RPMI7951 (cell line): ENCODE measurements at places on chromosomes 2 and 18. TPM values are rescaled to one million over a fixed set of nuclear protein-coding genes. Genes with fewer than 3 reads are reported as not detected.
A peak's percentile ranks its signal among the peaks of the same experiment; 100 is the strongest.

DNA sequence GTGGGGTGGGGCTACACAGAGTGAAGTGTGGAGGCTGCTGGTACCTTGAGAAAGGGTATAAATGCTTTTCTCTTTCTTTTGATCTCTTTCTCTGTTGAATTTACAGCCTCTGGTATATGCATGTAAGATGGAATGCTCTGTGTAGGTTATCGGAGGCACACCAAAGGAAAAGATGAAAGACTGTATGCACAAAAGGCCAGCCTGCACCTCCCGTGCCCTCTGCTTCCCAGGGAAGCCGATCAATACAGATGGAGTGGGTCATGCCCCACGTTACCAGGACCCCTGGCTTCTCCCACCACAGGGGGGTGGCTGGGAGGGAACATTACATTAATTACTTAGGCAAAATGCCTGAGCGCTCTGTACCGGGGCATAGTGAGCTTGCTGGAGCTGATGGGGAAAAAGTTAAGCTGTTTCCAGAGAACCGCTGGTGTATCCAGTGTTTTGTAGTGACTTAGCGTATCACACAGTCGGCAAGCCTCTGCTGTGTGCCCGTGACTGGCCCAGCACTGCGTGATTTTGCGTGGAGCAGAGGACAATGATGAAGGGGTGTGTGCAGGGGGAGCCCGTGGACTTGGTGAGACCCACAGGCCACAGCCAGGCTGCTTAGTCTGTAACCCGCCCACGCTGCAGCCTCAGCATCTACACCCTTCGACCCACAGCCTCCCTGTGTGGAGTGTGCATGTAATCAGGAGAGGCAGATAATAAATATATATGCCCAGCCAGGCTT, 8.0 kb downstream of the ALLC start:
- DNase-seq: no peak

DNA sequence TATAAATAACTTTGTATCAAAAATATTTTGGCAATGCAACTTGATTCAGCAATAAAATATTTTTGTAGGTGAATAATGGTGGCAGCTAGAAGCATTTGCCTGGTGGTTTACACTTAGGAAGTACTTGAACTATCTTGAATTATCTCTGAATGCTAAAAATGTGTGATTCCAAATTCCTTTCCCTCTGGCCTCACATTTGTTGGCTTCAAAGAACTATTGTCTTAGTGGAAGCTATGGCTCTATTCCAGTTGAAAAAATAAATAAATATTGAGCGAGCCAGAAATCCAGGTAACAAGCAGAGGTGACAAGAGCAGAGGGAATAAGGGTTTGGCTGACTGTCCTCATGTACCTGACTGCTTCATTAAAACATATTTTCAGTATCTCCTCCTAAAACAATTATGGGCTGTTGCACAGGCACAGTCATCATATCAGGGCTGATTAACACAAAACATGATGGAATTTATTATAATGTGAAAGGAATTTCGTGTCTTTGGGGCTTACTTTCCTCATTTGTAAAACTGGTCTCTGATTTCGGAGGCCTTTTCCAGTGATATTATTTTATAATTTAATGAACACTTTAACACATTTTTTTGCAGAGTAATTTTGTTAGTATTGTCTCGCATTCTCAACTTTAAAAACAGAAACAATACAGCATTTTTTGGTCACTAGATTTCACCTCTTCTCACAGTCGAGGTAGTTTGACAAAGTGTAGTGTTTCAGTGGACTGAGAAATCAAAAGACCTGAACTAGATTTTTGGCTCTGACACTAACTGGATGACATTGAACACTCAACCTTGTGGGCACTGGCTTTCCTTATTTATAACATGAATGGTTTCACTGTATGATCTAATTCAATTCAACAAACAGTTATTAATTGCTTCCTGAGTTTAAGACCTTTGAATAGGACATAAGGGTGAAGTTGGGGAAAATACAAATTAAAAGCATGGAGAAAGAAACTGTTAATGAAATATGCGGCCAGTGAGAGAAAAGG, 7.8 kb upstream of the CAVIN2 start:
- peak; percentile 16 for DNase-seq

GRCh38 chr2:151119374-151119773, 142.3 kb downstream of the RBM43 start:
- DNase-seq: no peak

DNA sequence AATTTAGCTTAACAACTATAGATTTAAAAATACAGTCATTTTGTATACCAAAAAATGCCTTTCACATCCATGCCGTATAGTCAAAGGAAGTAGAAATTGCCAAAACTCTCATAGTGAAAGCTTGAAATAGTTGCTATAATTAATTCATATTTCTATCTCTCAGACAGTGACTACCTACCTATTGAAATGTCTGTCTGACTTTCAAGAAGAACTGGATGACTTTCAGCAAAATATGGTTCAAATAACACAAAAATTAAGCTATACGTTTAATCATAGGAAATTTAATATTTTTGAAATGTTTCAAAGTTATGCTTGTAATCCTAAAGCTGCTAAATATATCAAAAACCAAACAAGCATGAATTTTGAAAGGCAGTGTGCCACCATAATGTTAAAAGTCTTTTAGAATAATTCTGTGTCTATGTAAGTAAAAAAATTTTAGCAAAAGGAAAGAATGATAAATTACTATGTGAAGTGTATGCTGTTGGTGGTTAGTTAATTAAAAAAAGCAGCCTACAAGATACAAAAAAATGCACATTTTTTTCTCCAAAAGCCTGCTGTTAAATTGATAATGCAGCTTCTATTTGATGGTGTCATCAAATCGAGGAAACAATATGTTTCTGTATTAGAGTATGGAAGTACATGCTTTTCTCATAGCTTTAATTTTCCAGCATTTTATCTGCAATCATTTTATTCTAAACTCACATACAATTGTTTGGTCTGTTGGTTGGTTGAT, 57.7 kb upstream of the ST6GAL2 start:
- no peak for DNase-seq

RAB6D gene
- total RNA-seq: not detected in 2 replicates

SOCS6 gene
- total RNA-seq: 20.1 and 27.6 TPM in 2 replicates

- peak; percentile 70 for DNase-seq
Measured at GRCh38 chr2:158923180-158923594, 45.3 kb upstream of the TANC1 start.

DNA sequence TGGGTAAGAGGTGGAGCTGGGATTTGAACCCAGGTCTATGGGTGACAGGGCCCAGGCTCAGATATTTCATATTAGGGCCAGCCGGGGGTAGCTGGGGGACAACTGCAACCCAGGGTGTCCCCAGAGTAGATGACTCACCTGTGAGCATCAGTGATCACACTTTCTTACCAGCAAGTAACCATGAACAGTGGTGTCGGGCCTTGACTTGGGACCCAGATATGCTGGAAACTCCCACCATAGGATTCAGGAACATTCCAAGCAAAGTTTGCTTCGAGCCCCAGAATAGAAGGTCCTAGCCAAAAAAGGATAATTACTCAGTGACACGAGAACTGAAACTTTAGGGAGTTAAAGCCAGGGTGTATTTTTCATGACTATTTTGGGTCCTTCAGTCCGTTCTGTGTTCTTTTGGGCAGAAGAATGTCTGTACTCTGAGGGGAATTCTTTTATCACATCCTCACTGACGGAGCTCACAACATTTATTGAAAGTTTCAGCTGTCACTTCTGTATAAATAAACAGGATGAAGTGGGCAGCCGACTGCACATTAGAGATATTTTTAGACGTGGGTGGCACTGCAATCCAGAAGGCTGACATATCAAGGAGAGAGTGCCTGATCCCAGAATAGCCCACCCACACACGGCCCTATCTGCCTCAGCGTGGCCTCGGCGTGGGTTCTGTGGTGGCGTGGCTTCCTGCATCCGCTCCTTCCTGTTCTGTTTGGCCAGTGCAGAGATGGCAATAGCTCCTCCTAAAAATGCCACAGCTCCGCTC, 45.6 kb downstream of the RAMP1 start:
- DNase-seq: peak; percentile 79

TCF7L1 gene
- 0.39 TPM in 1 of 2 replicates, not detected in the other for total RNA-seq

DNA sequence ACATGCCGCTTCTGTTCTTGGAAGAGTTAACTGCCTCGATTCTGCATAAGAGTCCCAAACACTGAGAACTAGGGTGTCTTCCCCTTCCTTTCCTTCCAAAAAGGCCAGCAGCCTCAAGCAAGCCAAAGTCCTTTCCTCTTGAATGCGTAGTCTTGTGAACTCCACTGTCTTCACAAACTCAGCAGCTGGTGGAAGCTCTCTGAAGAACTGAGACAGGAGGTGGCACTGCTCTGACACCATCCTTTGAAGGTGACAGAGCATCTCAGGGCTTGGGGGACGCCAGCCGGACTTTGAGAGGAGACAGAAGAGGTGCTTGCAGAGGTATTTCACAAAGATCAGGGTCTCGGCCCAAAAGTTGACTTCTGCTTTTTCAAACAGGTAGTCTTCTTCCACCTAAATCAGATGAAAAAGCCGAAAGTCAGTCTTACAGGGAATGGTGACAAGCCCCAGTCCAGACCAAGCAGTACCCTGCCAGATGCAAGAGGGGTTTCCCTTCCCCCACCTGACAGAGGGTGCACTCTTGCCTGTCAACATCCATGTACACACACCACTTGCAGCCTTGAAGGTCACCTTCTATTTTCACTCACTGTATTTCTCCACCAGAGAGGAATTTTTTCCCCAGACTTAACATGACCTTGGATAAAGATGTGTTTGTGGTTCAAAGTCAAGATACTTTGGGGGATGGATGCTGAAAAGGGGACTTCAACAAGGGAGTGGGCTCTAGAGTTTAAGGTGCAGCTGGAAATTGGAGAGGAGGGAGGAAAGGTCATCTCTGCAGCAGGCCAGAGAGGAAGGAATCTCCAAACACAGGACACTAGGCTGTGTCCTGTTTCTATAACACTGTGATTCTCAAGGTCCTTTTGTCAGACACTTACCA, 4.8 kb upstream of the ZFP36L2 start:
- DNase-seq: no peak

DNA sequence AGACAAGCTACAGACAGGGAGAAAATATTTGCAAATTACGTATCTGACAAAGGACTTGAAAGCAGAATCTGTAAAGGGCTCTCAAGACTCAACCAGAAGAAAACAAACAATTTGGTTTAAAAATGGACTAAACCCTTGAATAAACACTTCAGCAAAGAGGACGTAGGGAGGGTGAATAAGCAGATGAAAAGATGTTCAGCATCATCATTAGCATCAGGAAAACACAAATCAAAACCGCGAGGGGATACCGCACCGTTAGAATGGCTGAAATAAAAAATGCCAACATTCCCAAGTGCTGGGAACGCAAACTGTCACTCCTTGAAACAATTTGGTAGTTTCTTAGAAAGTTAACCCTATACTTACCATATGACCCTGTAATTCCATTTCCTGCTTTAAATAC, 136.7 kb downstream of the MBP start:
- no peak for DNase-seq

DNA sequence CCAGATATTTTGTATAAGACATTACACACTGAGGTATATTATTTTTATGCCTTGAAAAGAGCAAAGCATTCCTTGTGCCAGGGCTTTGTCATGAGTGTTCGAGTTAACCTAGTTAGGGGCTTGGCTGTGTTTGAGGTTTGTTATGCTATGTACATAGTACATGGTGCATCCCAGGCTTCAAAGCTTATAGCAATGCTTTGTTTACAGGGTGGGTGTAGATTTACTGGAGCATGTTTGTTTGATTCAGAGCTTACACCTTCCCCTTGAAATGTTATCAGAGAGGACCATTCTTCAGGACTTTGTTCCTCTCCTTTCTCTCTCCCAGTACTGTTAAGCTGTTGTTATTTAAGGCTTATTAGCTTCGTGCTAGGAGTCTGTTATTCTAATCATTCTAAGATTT, 738.7 kb upstream of the LRRTM4 start:
- no peak for DNase-seq

DNA sequence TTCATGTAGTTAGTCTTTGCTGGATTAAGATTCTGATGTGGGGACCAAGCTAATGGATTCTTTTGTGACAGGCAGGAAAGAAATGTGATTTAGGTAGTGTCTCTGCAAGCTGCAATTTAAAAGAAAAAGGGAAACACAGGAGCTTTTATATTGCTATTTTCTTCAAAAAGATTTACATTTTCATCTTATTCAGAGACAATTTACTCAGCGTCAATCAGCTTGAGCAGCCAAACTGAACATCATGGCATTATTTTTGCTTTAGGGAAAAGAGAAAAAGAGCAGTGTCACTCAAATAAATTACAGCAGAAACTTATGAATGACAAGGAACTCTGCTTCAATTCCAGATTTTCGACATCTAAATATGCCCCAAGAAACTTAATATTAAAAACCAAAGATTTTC, 67.4 kb downstream of the PLA2R1 start:
- DNase-seq: no peak

GRCh38 chr2:51846796-51847195, 814.9 kb upstream of the NRXN1 start:
- no peak for DNase-seq

GPR39 gene
- total RNA-seq: 36.0 and 39.9 TPM in 2 replicates

GRCh38 chr18:76764291-76764901, 58.0 kb upstream of the ZNF236 start:
- no peak for DNase-seq

- no peak for DNase-seq
Measured at GRCh38 chr2:187008111-187008510, 159.1 kb upstream of the ZSWIM2 start.

- DNase-seq: no peak
Measured at GRCh38 chr18:28916456-28916855, 739.5 kb upstream of the CDH2 start.

ARHGEF33 gene
- 0.24 and 0.59 TPM in 2 replicates for total RNA-seq

- DNase-seq: no peak
Measured at GRCh38 chr18:74243127-74243526, 48.6 kb downstream of the CYB5A start.

- no peak for DNase-seq
Measured at GRCh38 chr2:20049637-20050036, 1.8 kb downstream of the LAPTM4A start.

GRCh38 chr2:118854507-118855345, 7.3 kb upstream of the EN1 start:
- DNase-seq: no peak

GRCh38 chr18:48934415-48934722, 16.4 kb downstream of the SMAD7 start:
- no peak for DNase-seq

IL36G gene
- total RNA-seq: 0.24 and 0.59 TPM in 2 replicates

- DNase-seq: peak; percentile 64
Measured at GRCh38 chr2:219041252-219041651, at the start of gene CFAP65. CFAP65 (minus strand) TSS chr2:219041516; CDS start chr2:219039048, 2,468 bp downstream.

DNA sequence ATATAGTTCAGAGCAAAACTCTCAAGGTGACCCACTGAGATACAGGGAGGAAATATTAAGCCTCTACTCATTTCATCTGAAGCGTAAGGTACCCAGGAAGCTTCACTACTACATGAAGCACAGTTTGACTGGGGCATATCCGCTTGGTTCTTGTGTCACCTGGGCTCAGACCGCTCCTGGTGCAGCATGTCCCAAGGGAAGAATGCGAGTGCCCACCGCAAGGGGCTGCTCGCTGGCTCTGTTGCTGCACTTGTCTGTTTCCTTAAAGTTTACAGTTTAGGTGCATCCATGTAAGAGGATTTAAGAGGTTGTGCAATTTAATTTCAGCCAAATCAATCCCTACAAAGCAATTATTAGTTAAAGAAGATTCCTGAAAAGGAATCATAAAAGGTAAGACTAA, 507.8 kb downstream of the FBXO15 start:
- no peak for DNase-seq

- DNase-seq: no peak
Measured at GRCh38 chr2:14896330-14897030, 264.0 kb downstream of the LRATD1 start.

SERPINB3 gene
- total RNA-seq: 0.20 TPM in 1 of 2 replicates, not detected in the other

HOXD13 gene
- 1.2 and 2.6 TPM in 2 replicates for total RNA-seq

GRCh38 chr2:19911808-19912509, 10.2 kb upstream of the TTC32 start:
- DNase-seq: peak; percentile 99
